Ovary (tissue), 10 donors: ENCODE measurements at places on chromosomes 7 and 10.

DNA sequence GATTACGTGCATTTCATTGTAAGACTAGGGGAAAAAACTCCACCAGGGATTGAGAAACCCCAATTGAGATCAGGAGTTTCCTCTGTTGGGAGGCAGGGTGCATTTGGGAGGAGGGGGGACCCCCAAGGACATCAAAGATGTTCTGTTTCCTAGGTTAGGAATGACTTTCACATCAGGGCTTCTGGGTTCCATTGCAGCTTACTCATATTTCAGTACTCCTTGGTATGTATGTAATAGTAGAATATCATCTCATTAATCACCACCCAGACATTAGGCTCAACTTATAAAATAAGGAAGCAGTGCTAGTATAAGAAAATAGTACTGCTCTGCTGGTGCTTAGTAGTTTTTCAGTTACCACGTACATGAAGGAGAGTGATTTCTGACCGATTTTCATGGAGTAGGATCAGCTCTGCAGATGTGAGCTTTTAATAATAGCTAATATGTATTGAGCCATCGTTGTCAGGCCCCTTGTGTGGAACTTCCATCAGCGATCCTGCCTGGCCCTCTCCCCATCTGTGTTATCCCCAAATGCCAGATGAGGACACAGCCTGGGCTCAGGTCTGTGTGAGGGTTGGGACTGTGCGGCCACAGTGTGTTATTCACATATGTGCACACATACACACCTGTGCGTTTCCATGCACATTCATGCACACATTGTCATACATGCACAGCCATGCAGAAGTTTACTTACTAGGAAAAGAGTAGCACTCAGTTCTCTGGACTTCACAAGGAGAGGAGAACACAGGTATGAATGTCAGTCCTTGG, 23.5 kb downstream of the UPP1 start:
- DNase-seq = no peak

GRCh38 chr10:120765226-120765803, 85.8 kb upstream of the WDR11 start:
- DNase-seq = no peak

DNA sequence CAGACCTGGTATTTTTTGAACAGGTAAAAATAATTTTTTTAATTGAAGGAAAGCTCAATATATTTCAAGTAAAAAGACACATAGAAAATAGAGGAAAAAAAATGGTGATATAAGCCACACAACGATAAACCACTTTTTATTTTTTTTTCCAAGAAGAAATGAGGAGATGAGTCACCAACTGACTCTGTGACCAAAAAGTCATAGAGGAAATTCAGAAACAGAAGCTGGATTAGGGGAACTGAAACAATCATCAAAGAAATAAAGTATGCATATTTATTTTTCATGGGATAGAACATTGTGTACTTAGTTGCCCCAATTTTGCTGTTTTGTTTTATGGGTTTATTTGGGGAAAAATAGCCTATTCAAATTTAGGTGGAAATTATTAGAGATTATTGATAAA, 176.8 kb upstream of the AGR3 start:
- no peak for DNase-seq

- no peak for DNase-seq
Measured at GRCh38 chr7:121113288-121113687, 124.8 kb downstream of the CPED1 start.

- DNase-seq = no peak
Measured at GRCh38 chr10:36424502-36424901, 700.9 kb upstream of the ANKRD30A start.

GRCh38 chr10:1663226-1663625, 74.1 kb downstream of the ADARB2 start:
- DNase-seq = no peak

- DNase-seq = no peak
Measured at GRCh38 chr10:103752680-103753248, 102.6 kb downstream of the SH3PXD2A start.

DNA sequence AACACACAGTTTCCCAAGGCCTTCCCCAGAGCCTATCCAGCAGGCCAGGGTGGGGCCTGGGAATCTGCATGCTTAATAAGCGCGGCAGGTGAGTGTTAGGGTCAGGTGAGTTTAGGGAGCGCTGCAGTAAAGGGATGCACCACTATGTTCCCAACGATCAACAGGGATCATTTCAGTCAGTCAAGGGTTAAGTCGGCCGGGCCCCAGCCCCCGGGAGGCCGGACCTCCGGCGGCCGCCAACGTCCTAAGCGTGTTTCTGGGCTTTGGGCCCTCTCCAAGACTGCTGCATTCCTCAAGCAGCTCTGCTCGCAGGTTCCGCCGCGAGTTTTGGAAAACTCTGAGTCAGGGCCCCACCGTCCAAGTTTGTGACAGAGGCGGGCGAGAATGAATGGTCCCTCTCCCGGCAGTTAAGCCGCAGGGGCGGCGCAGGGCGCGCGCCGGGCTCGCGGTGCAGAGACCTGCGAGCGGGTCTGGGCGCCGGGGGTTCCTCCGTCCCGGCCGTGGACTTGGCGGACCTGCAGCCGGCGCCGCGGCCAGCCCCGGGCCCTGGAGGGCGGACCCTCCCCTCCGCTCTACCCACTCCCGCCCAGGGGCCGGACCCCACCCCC, 81.6 kb downstream of the ARHGAP22 start:
- DNase-seq = peak; percentile 83

- DNase-seq = no peak
Measured at GRCh38 chr7:70456719-70457118, 675.2 kb upstream of the GALNT17 start.

DNA sequence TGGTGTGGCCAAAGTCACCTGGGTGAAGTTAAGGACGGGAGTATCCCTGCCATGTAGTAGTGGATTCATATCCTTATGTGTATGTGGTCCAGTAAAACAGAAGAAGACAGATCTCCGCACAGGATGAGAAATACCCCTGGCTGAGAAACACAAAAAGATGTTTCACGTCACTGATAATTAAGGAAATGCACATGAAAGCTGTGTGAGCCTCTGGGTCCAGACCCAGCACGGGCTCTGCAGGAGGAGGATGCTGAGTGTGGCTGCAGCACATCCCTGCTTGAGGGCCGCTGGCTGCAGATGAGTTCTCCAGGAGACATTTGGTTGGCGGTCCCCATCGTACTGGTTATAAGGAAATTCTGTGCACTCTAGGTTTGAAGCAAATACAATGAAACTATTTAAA, 8.2 kb upstream of the SUN1 start:
- no peak for DNase-seq

DNA sequence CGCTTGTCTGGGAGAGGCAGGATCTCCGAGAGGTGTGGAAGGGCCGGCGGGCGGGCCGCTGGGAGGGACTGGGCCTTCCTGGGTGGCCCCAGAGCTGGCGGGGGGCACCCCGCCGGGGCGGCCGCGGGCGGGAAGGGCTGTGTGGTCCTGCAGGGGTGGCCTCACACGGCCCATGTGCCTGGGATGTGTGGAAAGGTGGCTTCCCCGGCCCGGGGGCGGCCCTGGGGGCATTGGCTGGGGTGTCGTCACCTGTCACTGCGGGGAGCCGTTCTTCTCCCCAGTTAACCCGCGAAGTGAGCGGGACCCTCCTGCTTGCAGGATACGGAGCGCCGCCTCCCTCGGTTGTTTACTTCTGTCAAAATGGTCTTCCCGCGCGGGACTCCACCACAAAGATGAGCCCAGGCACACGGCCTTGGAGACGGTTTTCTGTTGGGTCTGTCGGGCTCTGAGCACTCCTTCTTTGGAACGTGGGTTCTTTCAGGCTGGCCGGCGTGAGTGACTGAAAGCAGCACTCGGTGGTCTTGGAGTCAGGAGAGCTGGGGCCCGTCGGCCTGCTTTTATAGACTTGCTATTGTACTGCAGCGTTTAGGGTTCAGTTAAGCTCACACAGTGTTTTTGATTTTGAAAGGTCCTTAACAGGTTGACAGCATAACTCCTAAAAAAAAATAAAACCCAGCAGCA, 700 bp downstream of the SMC3 start:
- no peak for DNase-seq

DNA sequence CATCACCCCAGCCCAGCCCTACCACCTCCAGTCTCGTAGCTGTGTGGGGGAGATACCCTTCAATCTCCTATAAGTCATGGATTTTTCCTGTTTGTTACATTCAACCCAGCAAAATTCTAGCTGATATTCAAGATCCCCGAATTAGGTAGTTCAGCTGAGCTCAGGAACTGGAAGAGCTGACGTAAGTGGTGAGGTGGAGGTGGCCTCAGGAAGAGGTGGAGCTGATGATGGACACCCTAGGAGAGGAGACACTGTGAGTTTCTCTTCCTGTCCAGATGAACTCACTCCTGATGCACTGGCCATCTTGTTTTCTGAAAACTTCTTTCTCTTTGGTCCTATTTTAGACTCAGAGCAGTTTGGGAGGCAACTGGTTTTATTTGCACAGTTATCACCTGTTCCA, 90.5 kb upstream of the PITRM1 start:
- no peak for DNase-seq

DNA sequence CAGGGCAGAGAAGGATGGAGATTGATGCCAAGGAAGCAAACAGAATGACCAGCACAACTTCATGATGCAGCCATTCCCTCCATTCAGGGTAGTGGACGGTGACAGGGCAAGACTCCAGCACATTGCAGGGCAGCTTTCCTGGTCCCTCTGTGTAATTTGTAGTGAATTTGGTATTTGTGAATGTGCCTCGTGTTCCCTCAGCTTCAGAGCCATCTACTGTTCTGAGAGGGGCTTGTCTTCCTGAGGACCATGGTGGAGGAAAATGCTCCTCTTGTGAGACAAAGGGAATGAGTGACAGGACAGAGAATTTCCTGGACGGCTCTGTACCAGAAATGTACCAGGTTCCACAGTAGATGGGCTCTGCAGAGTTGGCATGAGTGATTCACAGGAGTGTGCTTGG, 132.1 kb downstream of the ADRA2A start:
- no peak for DNase-seq

DNA sequence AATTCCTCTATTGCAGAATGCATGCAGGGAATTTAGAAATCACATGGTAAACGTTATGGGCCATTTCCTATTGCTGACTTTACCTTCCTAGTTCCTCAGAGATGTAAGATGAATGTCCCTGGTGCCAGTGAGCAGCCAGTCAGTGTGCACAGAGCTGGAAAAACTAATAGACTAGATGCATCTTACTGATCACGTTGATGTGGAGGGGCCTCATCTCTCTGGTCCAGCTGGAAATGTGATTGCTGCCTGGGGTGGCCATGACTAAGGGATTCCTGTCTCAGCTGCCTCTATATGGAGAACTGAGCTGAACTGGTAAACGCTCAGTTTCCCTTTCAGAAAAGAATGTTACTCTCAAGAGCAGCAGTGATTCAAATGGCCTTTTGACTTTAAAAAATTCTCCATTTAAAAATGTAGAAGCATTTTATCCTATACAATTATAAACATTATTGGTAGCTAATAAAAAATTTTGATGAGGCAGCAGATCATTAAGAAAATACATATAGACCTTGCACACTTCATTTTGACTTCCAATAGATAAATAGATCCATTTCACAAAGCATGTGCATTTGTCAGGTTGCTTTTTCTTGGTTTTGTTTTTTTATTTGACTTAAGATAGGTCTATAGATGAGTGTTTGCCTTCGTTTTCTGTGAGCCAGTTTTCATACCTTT, 80.5 kb upstream of the INSYN2A start:
- DNase-seq = no peak

DNA sequence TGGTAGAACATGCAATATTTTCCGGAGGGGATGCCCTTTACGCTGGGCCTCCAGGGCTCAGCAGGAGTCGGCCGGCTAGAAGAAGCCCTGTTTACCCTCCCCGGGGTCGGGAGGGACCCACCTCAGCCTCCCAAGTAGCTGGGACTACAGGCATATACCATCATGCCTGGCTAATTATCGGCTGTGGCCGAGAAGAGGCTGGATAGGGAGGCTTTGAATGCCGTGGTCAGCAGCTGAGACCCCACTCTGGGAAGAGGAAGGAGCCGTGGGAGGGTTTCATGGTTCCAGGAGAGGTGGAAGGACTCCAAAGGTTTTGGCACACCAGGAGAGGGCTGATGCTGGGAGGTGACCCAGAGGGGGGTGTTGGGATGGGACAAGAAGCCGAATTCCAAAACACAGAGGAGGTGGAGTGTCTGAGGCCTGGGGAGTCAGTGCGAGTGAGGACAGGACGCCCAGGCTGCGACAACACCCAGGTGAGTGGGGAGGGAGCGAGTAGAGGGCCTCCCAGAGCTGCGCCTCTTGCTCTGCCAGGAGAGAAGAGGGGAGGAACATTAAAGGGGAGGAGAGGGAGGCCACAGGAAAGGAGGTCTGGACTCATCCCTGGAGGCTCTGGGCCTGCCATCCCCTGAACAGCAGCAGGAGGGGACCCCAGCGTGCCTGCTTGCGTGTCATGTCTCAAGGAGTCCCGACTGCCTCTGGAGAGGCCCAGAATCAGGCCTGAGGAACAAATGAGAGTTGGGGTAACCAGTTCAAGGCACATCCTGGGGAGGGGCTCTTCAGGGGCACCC, 19.6 kb downstream of the GRID2IP start:
- no peak for DNase-seq

GRCh38 chr10:121926671-121927317, 1.0 kb downstream of the ATE1 start:
- DNase-seq = no peak

GRCh38 chr10:116915340-116915739, 66.0 kb downstream of the ENO4 start:
- no peak for DNase-seq

GRCh38 chr7:70343519-70343918, 745.2 kb downstream of the AUTS2 start:
- no peak for DNase-seq

DNA sequence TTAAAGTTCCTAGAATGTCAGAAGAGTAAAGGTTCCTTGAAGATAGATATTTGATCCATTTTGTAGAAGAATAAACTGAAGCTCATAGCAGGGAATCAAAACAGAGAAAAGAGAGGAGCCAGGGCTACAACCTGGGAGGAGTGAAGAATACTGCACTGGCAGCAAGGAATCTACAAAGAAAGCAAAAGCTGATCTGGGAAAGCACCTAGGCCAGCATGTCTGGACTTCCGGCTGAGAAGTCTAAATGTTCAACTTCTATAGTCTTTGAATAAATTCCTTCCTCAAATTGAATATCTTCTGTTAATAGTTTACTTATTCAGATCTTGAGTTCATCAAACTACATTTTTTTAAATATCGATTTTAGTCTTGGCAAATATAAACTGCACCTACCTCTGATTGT, 78.2 kb downstream of the VPS41 start:
- DNase-seq = no peak

GRCh38 chr7:34487391-34488115, 170.5 kb upstream of the NPSR1 start:
- no peak for DNase-seq

- DNase-seq = no peak
Measured at GRCh38 chr10:10872035-10872673, 145.5 kb upstream of the CELF2 start.

GRCh38 chr10:107166403-107166802, 1.9 kb upstream of the SORCS1 start:
- no peak for DNase-seq
